ENCODE measurements at places on chromosomes 3 and 15.

DNA sequence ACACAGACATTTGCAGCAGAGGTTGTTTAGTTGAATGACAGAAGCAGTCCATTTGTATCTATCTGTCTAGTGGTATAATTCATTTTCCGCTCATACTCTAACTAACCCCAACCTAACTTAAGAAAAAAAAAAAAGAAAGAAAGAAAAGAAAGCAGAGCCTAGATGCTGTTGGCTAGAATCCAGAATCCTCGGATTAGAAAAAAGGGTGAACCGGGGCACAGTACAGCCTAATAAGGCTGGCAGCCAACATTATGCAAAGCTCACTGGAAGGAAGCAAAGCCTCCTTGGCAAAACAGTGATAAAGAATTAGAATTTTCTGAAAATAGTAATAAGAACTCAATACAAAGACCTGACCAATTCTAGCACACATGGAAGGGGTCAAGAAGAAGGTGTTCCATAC, 640.8 kb downstream of the TUSC7 start:
- DNase-seq = no peak

- DNase-seq = no peak
Measured at GRCh38 chr3:72102112-72102616, 317.2 kb upstream of the PROK2 start.

DNA sequence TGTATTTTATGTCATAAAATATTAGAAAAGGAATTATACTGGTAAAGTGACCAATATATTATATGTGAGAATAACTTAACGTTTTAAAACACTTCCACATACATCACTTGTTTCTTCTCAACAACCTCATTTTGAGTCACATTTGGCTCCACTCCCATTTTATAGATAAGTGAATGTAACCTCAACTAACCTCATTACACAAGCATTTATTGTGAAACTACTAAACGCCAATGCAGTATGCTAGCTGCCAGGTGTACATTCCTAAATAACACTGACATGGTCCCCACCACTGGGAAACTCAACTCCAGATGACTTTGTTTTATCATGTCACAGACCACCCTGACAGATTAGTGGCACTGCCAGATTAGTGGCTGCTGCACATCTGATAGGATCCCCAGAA, 249.7 kb upstream of the CNTN4 start:
- no peak for DNase-seq

- no peak for DNase-seq
Measured at GRCh38 chr15:88403351-88403791, 63.8 kb downstream of the MRPL46 start.

- DNase-seq = no peak
Measured at GRCh38 chr15:31151301-31152233, 50.0 kb upstream of the TRPM1 start.

DNA sequence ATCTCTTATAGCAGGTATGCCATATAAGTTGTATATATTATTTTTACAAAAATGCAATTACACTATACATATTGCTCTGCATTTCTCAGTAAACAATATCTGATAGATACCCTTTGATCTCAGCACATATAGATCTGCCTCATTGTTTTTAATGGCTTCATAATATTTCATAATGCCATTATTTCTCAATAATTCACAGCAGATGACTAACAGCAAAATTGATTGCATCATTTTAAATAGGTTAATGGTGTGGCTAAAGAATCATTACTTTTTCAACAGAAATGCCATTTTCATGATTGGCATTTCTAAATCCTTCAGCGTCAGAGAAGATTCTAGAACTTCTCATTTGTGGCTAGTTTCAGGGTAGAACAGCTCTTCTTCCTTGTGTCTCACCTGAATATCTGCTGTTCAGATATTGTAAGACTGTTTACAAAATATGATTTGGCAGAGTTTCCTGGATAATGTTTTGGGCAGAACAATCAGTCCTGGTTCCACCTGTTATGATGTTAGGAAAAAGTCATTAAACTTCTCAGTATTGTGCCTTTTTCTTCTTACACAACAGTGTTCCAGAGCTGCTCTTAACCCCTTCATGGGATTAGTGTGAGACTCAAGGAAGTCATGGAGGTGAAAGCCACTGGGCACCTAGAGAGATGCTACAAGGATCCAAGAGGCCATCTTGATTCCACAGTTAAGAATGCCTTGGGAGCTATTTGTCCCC, 397.6 kb upstream of the THBS1 start:
- DNase-seq = no peak

GRCh38 chr3:83063446-83063845, 1302.0 kb upstream of the GBE1 start:
- DNase-seq = no peak

DNA sequence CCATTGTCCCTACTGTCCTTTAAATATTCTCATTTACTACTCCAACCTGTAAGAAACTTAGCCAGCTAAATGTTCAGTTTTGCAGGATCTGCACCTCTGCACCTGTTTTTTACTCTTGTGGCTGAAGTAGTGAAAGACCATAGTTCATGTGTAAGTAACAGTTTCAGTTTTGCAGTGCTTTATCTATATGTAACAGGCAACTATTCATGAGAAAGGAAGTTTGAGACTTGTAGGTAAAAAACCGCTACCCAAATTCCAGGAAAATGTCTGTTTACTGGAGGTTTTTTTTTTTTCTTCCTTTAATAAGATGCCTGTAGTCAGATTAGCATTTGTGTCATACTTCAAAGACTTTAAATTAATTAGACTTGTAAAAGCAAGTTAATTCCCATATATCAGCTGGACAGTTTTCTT, 25.4 kb upstream of the MBNL1 start:
- no peak for DNase-seq

Data from stimulated activated CD8-positive, alpha-beta memory T cell treated with anti-CD3 and anti-CD28 coated beads, Interleukin-4, amount 100 ng/mL, for 1 hour (primary cell).